Right forelimb (tissue), 1 donor: ENCODE measurements at places on chromosomes 7 and 10.
A peak's percentile ranks its signal among the peaks of the same experiment; 100 is the strongest.

DNA sequence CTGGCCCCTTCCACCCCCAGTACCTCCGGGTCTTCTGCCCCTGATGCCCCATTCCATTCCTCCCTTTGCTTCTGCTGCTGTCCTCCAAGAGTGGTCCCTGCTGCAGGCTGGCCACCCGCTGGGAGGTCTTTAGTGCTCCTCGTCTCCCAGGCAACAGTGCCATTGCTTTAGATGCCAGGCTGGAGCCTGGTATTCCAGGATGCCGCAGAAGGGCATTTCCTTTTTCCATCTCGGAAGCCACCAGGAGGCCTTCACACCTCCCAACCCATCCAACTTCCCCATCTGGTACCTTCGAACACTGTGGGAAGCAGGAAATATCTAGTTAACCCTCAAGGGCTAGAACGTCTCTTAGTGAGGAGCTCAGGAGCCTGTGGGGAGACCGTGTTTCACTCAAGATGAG lies 92.9 kb upstream of the DUSP5 start:
- no peak for DNase-seq

DNA sequence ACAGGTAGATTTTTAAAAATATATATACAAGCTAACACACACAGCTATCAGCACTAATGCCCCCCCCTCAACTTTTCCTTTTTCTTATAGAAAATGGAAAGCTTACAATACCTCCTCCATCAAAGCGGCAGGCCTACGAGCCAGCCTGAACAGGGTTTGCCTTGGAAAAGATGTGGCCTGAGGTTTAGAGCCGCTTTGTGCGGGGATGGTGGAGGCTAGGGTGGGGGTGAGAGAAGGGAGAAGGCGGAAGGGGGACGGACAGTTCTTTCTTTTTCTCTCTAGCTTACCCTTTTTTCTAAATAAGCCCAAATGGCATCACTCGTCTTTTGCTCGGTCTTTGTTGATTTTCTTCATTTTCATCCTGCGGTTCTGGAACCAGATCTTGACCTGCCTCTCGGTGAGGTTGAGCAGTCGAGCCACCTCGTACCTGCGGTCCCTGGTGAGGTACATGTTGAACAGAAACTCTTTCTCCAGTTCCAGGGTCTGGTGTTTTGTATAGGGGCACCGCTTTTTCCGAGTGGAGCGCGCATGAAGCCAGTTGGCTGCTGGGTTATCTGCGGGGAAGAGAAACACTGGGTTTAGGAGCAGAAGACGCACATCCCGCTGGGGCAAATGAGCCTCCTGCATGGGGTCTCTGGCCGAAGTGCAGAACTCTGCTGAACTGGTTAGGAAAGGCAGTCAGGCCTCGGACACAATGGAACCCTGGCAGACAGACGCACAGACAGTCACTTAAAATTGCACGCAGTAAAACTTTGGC lies 1.9 kb downstream of the HOXA9 start:
- no peak for DNase-seq

DNA sequence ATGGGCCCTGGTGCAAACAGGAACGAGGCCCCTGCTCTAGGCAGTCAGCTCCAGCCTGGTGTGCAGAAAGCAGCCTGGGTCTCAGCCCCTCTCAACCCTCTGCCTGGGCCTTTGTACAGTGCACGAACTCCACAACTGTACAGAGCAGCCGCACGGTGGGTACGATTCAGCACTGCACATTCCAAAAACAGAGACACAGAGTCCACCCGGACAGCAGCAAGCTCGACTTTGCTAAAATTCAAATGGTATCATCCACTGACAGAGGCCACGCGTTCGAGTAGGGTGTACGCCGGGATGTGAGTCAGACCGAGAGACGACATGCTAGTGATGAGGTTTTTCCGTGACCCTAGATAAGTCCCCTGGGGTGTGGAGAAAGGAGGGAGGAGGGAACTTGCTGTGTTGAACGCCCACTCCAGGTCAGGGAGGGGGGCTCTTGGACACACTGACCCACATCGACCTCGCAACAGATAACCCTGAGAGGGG lies 65.6 kb upstream of the PDGFA start:
- DNase-seq = no peak

DNA sequence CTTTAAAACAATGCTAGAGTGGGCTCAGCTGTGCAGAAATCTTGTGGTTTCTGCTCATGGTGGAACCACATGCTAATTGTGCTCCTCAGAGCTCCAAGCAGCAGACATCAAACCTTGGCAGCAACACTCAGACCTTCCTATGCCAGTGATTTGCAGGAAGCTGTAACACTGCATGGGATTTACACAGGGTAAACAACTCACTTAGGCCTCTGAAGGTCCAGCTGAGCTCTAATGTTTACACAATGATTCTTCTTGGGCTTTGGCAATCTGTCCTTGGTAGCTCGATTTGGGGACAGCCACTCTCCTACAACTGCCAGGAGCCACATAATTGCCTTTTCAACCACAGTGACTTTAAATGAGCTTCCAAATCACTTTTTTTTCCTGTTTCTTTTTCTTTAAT lies 97.7 kb upstream of the PDLIM1 start:
- DNase-seq = no peak

DNA sequence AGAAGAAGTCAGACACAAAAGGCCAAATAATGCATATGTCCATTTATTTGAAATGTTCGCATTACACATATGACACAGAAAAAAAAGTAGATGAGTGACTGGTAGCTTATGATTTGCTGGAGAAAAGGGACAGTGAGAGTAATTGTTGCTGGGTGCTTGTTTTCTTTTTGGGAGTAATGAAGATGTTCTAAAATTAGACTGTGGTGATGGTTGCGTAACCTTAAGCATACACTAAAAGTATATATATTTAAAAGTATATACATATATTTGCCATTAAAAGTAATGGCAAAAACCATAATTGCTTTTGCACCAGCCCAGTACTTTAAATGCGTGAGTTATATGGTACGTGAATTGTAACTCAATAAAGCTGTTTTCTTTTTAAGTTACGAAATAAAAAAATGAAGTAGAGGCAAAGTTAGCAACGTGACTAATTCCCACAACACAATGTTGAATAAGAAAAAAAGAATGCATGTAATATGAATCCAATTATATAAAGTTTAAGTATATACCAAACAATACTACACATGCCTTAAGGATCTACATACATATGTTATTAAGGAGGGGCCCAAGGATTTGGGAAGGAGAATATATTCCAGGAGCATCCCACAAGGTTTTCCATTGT lies 360.4 kb upstream of the CELF2 start:
- DNase-seq = no peak

DNA sequence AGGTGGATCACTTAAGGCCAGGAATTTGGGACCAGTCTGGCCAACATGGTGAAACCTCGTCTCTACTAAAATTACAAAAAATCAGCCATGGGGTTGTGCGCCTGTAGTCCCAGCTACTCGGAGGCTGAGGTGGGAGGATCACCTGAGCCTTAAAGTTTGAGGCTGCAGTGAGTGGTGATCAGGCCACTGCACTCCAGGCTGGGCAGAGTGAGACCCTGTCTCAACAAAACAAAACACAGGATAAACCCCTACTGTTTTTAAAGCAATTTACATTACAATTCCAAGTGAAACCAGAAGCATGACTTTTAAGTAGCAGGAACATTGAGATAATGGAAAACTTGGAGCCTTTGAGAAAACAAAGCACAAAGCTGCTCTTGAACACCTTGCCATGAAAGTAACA lies 92.4 kb upstream of the BTBD16 start:
- DNase-seq = no peak

- no peak for DNase-seq
Measured at GRCh38 chr10:116663342-116663741, 42.6 kb downstream of the PNLIPRP2 start.

GRCh38 chr7:86708031-86708680 lies 64.4 kb downstream of the GRM3 start:
- peak; percentile 41 for DNase-seq

- DNase-seq = peak; percentile 67
Measured at GRCh38 chr7:141975806-141976523, 2.4 kb upstream of the TAS2R38 start.

GRCh38 chr7:132309102-132309805 lies 267.0 kb downstream of the PLXNA4 start:
- DNase-seq = no peak

DNA sequence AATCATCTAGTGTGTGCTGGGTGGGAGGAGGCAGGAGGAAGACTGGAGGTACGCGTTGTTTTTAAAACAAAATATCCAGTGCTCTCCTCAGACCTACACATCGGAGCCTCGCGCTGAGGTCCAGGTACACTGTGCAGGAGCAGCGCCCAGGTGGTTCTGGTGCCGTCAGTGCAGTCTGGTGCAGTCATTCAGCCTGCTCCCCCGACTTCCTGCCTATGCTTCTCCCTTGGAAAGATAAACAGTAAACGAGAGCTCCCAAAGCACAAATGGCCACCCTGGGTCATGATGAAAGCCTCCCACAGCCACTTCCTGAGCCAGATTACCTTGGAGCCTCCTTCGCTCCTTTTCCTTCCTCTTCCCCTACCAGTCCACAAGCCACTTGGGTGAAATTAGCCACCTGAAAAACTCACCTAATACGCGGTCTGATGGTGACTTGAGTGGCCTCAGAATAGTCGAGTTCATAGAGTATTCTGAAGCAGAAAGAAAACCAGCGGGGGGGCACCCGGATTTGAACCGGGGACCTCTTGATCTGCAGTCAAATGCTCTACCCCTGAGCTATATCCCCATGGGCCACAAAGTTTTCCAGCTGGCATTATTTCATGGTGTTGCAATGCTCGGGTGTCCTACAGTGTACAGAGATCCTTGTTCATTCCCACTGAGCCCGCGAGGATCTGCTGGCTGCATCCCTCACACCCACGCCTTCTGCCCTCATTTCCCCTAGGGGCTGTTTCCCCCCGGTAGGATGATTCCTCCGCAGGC lies 82.5 kb downstream of the ZNF467 start:
- DNase-seq = no peak

DNA sequence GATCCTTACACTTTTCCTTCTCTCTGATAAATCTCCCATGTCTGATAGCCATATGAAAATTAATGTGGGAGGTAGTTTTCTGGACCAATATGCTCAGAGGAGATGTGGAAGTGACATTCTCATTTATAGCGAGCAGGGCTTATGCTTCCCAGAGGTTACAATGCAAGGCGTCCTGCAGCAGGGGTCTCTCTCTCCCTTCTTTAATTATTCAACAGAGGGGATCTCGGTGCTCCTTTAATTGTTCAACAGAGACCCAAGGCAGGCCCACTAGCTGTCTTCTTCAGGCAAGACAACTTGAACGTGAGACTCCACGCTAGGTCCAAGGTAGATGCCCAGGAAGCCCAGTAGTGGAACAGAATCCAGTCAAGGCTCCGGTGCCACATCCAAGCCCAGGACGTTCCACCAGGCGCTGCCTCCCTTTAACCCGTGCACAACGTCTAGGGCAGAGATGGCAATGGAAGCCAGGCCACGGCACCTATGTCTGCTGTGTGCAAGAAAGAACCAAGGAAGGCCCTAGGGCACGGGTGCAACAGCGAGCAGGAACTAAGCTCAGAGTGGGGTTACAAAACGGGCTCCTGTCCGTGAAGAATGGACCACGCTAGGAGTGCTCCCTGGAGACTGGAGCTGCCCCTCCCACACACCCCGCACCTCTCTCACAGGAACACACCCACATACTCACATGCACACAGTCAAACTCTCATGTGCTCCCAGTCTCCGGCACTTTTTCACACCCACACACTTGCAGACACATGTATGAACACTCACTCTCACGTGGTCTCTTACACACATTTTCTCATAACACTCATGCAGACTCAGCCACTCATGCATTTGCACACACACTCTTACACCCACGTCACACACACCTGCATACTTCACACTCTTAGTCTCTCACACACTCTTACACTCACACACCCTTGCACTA lies 230.4 kb downstream of the TNS3 start:
- peak; percentile 42 for DNase-seq

DNA sequence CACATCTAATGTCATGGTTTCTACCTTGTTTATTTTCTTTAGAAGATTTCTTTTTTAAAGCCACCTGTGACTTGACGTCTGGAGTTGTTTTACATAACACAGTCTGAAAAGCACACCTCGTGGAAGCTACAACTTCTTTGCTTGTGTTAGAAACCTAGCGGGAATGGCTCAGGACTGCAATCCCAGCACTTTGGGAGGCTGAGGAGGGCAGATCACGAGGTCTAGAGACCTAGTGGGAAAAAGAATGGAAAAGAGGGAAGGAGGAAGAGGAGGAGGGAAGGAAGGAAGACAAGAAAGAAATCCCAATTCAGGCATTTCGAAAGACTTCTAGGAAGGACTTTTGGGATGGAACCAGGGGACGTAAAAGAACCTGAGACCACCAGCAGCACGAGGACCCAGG lies 146.3 kb upstream of the CELF2 start:
- no peak for DNase-seq

- DNase-seq = no peak
Measured at GRCh38 chr7:42175834-42176723, 60.9 kb downstream of the GLI3 start.

DNA sequence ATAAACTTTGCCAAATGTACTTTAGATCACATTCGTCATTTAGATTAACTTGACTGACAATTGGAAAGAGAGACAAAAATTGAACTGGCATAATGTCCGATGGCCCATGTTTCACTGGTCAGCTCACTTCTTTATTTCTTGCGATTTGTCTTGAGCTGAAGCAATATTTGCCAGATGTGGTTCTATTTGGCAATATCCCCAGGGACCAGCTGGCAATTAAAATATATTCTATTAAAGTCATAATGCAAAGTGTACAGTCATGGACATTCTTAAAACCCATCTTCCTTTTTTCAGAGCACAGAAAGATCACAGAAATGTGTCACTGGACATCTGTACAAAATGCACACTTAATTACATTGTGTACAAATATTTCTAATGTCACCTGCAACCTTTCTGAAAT lies 26.3 kb downstream of the NEBL start:
- no peak for DNase-seq

DNA sequence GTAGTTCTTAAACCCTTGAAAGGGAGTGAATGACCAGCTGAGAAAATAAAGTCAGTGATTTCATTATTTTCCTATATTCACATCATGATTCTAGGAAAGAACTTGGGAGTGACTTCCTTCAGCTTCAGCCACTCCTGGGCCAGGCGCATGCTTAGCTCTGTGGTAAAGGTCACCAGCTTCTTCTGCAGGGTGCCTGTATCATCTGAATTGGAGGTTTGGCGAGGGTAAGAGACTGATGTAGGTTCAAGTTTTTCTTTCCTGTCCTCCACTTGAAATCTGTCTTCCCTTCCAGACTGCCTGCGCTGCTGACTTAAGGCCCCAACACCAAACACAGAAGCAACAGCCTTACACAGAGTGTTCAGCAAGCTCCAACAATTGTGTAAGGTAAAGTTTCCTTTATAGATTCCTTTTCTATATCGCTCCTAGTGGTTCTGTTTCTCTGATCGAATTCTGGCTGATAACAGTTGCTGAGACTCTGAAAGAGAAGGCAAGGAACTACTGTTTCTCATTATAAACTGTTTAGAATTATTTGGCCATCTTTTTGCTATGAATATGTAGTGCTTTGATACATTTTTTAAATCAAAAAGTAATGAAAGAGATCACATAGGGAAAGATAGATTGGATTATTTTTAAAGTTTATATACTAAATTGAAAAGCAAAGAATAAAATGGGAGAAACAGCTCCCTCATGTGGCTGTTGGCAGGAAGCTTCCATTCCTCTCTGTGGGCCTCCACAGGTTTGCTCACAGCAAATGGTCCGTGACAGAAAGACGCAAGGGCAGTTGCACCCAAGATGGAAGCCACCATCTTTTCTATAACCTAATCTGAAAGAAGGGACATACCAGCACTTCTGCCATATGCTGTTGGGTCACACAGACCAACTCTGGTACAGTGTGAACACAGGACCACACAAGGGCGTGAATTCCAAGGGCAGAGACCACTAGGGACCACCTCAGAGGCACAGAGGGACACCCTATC lies 14.0 kb downstream of the GATAD1 start:
- DNase-seq = no peak

GRCh38 chr7:150400788-150401423 lies 21.8 kb downstream of the ZNF775 start:
- no peak for DNase-seq

- DNase-seq = no peak
Measured at GRCh38 chr10:5854131-5854475, 35.6 kb downstream of the ANKRD16 start.
